Activated CD4-positive, alpha-beta T cell treated with anti-CD3 and anti-CD28 coated beads, Interleukin-2, Interleukin-6, amounts not matched to agents 100 ng/mL and 50 ng/mL, durations not matched to agents 16 hours and 8 hours (primary cell): ENCODE measurements at places on chromosomes 16 and 17.

DNA sequence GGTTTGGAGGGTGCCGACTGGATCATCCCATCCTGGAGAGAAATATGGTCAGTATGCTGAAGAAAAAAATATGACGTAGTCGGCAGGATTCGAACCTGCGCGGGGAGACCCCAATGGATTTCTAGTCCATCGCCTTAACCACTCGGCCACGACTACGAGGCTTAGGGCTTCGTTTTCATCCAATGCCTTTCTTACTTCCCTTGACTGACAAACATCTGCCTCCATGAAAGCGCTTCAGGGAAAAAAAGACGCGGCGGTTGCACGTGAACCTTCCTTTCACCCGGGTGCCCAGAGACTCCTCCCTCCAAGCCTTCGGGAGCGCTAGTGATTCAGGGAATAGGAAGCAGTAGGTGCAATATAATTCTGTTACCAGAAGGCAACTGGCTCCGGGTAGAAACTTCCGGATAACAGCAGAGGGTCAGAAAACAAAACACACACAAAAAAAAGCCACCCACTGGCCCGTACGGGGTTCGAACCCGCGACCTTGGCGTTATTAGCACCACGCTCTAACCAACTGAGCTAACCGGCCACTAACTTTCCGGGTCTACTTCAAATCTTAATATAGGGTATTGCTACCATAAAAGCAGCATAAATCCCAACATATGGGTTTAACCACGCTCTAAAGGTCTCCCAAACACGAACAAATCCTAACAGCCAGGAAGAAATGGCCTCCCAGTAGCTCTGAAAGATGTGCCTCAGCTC lies 16.3 kb upstream of the AURKB start:
- peak; percentile 84 for DNase-seq

DNA sequence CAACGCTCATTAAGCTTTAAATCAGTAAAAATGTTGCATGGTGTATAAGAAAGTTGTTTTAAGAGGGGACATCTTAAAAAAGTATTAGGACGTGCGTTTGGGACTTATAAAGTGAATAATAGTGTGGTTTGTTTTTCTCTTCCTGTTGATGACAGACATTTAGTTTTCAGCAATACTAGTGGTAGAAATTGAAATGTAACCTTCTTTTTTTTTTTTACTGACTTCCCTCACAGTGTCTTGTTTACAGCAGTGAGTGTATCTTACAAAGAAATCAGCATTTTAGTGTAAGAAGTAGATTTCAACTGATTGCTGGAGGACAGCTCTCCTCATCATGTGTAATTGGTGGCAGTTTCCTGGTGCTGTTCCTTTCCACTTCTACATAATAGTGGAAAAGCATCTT lies 39.6 kb downstream of the CYLD start:
- no peak for DNase-seq

DNA sequence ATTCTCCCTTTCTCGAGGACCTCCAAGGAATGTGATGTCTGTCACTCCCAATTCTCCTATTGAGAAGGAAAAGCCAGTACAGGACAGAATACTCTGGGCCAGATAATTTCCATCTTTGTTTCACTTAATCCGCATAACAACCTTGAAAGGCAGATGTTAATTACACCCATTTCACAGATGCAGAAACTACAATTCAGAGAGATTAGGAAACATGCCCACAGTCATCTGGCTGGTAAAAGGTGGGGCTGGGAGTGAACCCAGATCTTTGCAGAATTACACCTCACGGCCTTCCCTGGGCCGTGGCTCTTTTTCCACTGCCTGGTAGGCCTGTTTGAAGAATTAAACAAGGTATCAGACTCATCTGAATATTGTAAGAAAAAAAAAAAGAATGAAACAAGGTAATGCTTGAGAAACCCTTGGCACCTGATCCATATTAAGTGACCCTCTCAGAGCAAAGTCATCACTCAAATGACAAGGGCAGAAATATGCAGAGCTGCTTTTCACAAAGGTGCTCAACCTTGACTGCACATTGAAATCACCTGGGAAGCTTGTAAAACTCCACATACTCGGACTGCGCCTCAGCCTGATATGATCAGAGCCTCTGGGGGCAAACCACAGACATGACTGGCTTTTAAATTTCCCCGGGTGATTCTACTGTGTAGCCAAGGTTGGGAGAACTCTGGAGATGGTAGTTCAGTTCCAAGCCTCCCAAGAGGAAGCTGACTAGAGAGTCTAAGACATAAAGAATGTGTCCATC lies 16.6 kb upstream of the G6PC1 start:
- DNase-seq = no peak

- DNase-seq = peak; percentile 69
Measured at GRCh38 chr16:46908540-46909372, 24.6 kb downstream of the GPT2 start.

DNA sequence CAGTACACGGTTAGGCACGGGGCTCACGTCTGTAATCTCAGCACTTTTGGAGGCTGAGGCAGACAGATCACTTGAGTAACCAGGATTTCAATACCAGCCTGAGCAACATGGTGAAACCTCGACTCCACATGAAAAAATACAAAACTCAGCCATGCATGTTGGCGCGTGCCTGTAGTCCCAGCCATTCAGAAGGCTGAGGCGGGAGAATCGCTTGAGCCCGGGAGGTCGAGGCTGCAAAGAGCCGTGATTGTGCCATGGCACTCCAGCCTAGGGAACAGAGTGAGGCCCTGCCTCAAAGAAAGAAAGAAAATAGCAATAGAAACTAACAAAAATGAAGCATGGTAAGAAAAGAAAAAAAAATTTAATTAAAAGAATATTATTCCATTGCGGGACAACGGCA lies 128.0 kb upstream of the CHMP6 start:
- no peak for DNase-seq

GRCh38 chr16:66247516-66248481 lies 118.7 kb upstream of the CDH5 start:
- no peak for DNase-seq

- peak; percentile 79 for DNase-seq
Measured at GRCh38 chr17:50056217-50056960, 479 bp downstream of the ITGA3 start.
